ENCODE measurements at places on chromosomes 5 and 9. TPM values are rescaled to one million over a fixed set of nuclear protein-coding genes. Genes with fewer than 3 reads are reported as not detected.

FSTL4 gene
- not detected for polyA plus RNA-seq

- no peak for DNase-seq
Measured at GRCh38 chr5:130496215-130496614, 592.0 kb downstream of the CHSY3 start.

GDNF gene
- 0.14 TPM for polyA plus RNA-seq

DNA sequence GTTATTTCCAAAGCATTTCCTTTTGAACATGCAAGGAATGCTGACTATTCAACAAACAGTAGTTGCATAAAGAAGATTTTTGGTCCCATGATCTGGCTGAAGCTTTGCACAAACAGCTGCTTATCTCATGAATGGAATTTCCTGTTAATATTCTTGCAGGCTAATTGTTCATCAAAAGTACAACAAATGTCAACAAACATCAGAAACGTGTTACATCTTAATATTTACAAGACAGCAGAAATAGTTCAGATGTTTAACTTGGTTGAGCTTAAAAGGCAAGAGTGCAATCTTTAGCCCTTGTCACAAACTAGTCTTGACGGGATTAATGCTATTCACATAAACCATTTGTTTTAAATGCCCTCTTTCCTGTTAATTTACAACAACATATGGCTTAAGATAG is 47.9 kb upstream of the BASP1 start:
- DNase-seq, result no peak

DNA sequence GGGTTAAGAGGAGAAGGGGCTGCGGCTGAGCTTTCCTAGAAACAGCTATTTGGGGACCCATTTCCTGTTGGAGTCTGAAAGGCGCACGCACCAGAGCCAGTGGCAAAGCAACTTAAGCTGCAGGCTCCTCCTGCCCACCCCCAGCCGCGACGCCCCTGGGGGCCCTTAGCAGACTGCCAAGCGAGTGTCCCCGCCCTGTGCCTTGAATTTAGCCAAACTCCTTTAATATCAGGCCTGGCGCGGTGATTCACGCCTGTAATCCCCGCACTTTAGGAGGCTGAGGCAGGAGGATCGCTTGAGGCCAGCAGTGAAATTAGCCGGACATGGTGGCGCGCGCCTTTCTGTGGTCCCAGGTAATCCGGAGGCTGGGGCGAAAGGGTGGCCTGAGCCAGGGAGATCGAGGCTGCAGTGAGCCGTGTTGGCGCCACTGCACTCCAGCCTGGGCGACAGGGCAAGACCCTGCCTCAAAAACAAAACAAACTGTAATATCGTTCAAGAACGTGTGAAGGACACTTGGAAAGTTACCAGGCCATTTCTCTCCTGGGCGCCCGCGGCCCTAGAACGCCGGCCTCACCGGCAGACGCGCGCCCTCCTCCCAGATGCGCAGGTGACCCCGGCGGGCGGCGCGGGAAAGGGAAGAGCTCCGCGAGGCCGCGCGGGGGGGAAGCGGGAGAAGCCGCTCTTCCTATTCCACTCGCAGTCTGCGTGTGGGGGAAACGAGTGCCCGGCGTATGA is 1.0 kb upstream of the F2R start:
- DNase-seq, result peak; percentile 64

DNA sequence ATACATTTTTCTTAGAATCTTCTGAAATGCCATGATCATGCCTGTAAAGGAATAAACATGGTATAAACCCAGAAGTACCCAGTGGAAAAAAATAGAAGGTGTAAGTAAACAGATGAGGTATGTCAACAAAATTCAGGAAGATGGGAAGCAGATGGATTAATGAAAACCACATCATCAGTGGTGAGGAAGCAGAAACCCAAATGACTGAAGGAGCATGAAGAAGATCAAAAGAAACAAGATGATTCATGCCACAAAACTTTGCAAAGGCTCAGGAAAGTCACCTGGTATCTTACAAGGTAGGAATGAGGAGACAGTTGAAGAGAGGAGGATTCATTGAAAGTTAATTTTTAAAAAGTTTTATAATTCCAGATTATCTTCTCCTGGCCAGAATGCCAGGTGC is 132.8 kb upstream of the PAPPA start:
- no peak for DNase-seq
